ENCODE measurements at places on chromosomes 1 and 21. TPM values are rescaled to one million over a fixed set of nuclear protein-coding genes. Genes with fewer than 3 reads are reported as not detected.

The CACNA1E gene
- 0.88 TPM for total RNA-seq

- DNase-seq: no peak
Measured at GRCh38 chr1:179910934-179911333, 28.8 kb downstream of the TOR1AIP1 start.

The AADACL4 gene
- total RNA-seq: not detected

DNA sequence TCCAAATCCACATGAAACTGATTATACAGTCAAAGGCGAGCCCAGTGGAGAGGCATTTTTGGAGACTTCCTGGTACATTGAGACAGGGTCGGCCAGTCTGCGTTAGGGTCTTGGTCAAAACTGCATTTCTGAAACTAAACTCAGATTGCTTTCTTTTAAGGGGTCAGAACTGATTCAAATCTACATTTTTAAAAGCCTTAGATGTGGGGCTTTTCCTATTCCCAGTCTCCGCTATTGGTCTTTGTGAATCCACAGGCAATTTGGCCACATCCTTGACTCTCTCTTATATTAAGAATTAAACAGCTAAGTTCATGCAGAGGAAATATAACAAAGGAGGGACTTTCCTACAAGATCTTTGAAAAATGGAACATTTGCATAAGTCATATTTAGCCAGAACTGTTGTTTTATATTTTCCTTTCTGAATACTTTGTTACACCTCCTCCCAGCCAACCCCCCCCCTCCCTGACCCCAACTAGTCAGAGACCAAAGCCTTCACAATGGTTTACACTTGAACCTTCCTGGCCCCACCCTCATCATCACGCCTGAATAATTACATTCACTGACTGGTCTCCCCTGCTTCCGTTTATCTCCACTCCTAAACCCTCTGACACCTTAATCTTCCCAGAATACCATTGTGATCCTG, 30.9 kb downstream of the SELL start:
- DNase-seq: no peak

DNA sequence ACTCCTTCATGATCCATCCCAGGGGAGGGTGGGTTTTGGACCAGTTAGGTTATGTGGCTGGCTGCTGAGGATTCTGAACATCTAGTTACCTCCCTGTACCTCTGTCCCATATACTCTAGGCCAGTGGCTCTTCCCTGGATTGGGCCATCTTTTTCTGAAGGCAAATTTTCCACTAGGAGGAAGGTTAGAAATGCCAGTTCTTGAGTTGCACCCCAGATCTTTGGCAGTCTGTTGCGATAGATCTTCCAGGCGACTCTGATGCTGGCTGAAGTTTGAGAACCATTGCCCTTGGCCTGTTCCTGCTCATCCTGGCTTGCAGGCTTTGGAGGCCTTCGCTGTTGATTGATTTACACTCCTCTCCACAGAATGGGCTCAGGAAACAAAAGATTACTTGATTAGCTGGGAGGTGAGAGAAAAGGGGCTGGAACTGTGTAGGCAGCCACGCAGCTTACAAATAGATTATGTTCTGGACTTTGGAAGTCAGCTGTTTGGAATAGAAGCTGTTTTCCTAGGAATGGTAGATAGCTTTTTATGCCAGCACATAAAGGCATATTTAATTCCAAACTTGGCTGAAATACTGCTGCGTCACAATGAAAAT, 110.1 kb downstream of the MRPS6 start:
- DNase-seq: no peak

The ATAD3C gene
- 2.8 TPM for total RNA-seq

The OXCT2 gene
- total RNA-seq: 0.88 TPM

DNA sequence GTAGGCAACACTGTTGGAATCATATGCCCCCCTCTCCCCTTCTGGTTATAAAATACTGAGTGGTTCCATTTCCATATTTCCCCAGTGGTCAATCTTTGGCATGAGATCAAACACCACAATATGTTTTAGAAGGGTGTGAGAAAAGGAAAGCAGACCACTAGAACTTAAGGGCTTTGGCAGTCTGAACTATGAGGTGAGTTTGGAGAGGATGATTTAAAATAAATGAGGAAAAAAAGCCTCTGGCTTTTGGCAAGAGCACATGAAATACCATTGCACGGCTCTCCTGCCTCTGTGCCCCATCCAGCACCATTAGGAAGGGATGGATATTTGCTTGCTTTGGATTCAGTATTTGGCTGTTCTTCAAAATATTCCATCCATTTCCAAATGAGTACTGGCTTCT, 339.5 kb upstream of the C1orf87 start:
- DNase-seq: no peak

GRCh38 chr1:212467843-212468482, 35.2 kb downstream of the NENF start:
- no peak for DNase-seq

GRCh38 chr1:35261412-35262120, 6.9 kb upstream of the ZMYM4 start:
- no peak for DNase-seq

The TMEM53 gene
- total RNA-seq: 11.5 TPM

The TEX38 gene
- total RNA-seq: 0.22 TPM

The PSMB4 gene
- 186 TPM for total RNA-seq

The SDC3 gene
- 25.3 TPM for total RNA-seq

The PSRC1 gene
- total RNA-seq: 0.80 TPM

GRCh38 chr1:160177231-160177630, 13.1 kb upstream of the CASQ1 start:
- no peak for DNase-seq

DNA sequence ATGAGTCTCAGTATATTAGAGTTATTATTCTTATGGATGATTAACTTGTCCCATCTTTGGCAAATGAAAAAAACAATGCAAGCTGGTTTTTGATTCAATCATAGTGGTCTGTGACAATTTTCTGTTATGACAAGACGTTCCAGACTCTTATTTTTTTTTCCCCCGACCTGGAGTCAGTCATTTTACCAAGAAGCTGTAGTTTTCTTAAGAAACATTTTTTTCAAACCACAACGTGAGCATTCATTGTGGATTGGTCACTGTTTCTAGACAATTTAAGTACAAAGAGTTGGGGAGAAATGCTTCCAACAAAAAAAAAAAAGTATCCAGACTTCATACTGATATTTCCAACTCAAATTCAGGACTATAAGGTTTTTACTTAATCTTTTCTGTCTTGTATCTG, 8.0 kb upstream of the ANGPTL3 start:
- no peak for DNase-seq

DNA sequence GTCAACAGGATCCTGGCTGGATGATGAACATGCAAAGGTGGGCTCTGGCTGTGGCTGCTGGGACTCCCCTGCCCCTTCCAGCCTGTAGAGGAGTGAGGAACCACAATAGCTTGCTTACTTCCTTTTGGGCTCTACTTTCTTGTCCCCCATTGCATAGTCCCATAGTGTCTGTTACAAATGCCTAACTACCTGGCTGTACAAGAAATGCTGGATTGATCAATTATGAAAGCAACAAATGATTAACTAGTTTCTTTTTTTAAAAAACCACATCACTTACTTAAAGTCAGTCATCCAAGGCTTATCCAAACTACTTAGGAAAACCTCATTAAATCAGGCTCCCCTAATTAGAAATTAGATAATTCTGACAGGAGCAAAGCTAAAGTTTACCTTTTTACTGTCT, 514.1 kb upstream of the PKN2 start:
- DNase-seq: no peak

The PRAMEF12 gene
- total RNA-seq: not detected

The PLEKHO1 gene
- total RNA-seq: 49.4 TPM

- DNase-seq: no peak
Measured at GRCh38 chr1:116129537-116129936, 18.3 kb downstream of the MAB21L3 start.

The RAB7B gene
- total RNA-seq: 1.4 TPM

GRCh38 chr1:193537266-193538002, 351.0 kb upstream of the B3GALT2 start:
- DNase-seq: no peak

The HSPA6 gene
- 0.58 TPM for total RNA-seq

- DNase-seq: peak; percentile 20
Measured at GRCh38 chr1:161258439-161259344, at the start of gene PCP4L1. TSS of gene PCP4L1 (plus strand) at chr1:161258745. CDS start at chr1:161258975, 230 bp downstream.

- no peak for DNase-seq
Measured at GRCh38 chr1:78070758-78071157, 25.0 kb downstream of the GIPC2 start.

- peak; percentile 75 for DNase-seq
Measured at GRCh38 chr1:21270086-21270689, 20.1 kb downstream of the ECE1 start.

DNA sequence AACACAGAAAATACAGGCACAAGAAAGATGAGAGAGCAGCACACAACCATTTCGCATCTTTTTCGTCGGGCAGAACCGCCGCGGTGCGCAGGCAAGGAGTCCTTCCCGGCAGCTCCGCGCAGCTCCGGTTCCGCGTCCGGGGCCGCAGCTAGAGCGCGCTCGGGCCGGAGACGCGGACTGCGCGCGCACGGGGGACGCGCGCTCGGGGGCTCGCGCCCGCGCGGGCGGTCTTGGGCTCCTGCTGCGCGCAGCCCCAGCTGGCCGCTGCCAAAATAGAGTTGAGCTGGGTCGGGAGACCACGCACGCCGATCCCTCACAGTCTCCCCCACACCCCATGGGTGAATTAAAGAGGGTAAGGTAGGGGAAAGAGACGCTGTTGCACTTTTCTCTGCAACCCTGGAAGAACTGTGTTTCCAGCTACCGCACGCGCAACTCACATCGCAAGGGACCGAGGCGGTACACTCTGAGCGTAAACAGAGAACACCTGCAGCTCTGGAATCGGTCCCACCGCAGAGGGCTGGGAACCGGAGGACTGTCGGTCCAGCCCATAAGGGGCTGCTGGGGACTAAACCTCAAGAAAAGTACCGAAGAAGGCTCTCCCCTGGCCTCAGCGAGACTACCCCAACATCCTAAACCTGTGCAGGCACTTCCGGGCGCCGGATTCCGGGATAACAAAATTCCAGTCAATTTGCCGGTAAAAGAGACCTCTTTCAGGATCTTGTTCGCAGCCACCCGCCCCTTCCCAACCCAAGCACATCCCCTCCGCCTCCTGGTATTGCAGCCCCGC, 1.7 kb downstream of the NR5A2 start:
- DNase-seq: no peak

DNA sequence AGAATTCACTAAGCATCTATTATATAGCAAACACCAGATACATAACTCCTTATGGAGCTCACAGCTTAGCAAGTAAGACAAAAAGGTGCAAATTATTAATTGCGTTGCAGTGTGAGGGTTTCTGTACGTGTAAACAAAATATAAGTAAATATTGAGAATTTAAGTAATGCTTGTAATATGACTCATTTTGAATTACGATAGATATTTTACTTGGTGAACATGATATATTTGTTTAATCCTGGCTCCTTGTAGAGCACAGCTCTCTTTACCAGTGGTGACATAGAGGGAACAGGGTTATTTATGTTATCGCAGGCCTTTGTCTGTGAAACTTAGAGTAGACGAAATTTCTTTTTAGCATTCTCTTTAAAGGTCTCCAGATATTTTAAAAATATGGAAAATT, 36.4 kb downstream of the LYPLAL1 start:
- no peak for DNase-seq

GRCh38 chr1:211009944-211010343, 124.0 kb downstream of the KCNH1 start:
- no peak for DNase-seq

The C1QB gene
- total RNA-seq: 96.2 TPM

The GUCA2A gene
- total RNA-seq: not detected

The PRDX6 gene
- 363 TPM for total RNA-seq

DNA sequence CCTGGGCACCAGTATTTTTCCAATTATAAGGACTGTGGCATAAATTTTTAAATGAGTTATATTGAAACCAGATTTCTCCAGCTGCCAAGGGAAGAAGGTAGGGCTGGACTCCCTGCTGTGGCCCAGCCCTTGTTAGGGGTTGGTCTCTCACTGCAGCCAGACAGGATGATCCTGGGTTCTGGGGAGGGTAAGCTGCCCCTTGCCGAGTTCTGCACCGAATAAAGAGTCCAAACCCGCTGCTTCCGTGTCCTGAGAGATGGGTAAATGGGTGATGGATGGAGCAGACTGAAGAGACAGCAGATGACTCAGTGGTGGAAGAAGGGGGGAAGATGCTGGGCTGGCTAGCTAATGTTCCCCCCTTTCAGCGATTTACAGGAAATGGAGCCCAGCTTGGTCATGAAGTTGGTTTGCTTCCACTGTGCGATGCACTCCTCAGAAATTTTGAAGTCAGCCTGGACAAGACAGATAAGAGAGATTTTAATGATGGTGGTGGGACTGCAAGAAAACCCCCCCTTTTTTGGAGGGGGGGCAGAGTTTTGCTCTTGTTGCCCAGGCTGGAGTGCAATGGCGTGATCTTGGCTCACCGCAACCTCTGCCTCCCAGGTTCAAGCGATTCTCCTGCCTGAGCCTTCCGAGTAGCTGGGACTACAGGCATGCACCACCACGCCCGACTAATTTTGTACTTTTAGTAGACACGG, 41.4 kb downstream of the YARS1 start:
- no peak for DNase-seq

The ARMH1 gene
- 1.1 TPM for total RNA-seq

GRCh38 chr1:80639777-80640533, 1160.8 kb upstream of the ADGRL2 start:
- DNase-seq: no peak

The PCBP3 gene
- total RNA-seq: 2.9 TPM

The GRHL3 gene
- total RNA-seq: not detected

GRCh38 chr1:205441318-205441633, 14.6 kb downstream of the BLACAT1 start:
- DNase-seq: no peak

DNA sequence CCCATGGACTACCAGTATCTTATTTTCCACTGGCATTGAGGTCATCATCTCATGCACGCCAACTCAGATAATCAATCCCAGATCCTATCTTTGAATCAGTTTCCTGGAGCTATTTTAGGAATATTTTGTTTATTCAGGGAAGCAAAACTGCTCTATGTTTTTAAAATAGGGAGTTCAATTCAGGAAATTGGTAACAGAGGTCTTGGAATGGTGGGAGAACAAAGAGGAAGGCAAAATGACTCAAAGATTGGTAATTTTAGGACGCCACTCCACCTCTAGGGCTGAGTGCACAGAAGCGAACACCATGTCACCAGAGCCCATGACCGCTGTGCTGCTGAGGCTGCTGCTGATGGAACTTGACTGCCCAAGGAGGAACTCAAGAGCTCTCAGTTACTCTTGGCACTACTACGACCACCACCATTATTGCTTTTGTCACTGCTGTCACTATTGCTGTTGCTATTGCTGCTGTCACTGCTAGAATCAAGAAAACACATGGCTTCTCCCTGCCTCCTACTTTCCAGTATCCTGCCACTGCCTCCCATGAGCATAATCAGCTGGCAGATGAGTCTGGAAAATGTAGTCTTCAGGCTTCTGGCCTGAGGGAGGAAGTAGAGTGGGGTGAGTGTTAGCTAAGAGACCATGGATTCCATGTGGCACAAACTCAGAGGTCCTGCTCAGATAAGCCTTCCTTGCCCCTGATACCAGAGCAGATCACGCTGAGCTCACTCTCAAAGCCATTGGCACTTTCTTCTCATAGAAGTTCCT, 71.6 kb upstream of the CNIH3 start:
- DNase-seq: no peak

The VWA5B1 gene
- total RNA-seq: 0.16 TPM

The S100A2 gene
- total RNA-seq: 2.7 TPM

The CDC20 gene
- total RNA-seq: 0.99 TPM
